ENCODE measurements at places on chromosomes 12 and 14.

GRCh38 chr12:110721570-110721969 lies 21.1 kb downstream of the PPP1CC start:
- no peak for DNase-seq

GRCh38 chr12:1740161-1740948 lies 49.5 kb downstream of the ADIPOR2 start:
- DNase-seq = no peak

- no peak for DNase-seq
These were observed 63.2 kb downstream of the AMN start for GRCh38 chr14:102985665-102986064.

DNA sequence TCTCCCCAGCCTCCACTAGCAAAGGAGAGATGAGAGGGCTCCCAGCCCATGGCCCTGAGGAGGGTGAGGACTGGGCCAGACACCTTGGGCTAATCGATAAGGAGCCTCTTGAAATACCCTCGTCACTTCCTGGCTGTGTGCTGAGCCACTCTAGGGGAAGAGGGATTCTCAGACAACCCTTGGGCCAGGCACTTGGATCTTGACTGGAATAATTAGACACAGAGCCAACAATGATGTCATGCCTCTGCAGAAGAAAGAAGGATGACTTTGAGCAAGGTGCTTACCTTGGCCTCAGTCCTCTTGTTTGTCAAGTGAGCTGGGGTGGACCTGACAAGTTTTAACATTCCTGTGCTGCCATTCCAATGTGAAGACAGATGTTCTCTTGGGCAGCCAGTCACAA lies 83.1 kb downstream of the LRRC74A start:
- DNase-seq = no peak

DNA sequence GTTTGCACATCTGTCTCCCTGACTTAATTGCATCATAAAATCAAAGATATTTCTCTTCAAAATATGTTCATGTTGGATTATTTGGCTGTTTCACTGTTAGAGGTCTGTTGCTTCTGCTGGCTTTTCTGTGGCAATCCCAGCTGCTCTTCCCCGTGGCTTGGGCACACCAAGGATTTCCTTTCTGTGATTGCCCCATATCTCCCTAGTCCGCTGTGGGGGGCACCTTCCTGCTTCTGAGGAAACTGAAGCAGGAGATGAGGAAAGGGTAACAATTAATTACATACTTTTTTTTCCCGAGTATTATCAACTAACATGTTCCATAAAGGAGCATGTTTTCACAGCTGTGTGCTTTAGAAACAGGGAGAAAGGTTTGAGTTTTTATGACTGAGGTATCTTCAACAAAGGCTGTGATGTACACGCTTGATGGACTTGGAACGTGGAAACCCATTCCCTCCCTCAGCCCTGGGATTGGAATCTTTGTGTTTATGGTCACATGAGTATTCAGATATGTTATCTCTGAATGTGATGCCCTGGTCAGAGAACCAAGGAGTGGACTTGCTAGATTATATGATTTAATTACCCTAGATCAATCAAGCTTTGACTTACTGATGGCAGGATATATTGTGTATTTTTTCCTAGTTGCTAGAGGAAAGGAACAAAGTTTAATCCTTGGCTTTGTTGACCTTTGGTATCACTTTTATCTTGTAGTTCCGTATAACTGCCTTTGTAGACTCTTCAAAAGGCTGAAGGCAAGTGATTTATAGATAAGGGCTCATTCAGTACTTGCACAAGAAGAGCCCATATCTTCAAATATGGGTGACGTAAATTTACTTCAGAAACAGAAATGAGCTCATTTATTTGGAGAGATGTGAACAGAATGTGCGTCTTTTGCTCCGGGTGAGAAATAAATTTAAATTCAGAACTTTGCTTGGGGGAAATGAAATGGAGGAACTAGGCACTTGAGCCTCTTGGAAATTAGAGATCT lies 46.7 kb downstream of the BORCS5 start:
- DNase-seq = no peak

GRCh38 chr12:105823810-105824209 lies 314.9 kb downstream of the NUAK1 start:
- no peak for DNase-seq

GRCh38 chr12:120225852-120226640 lies 25.1 kb upstream of the RPLP0 start:
- no peak for DNase-seq

GRCh38 chr12:3662521-3662921 lies 90.4 kb downstream of the CRACR2A start:
- no peak for DNase-seq

DNA sequence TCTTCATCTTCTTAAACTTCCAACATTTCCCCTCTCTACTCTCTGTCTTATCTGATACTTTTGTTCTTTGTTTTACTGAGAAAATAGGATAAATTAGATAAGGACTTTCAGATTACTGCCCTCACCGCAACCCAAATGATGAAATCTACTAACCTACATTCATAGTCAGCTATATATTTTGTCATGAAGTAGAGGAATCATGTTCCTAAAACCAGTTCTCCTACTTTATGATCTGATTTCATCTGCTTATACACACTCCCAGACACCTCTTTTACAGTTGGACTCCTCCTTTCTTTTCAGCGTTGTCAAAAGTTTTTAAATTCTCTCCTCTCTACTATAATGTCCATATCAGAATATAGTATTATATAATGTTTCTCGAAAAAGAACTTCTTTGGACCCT lies 29.7 kb downstream of the MGAT4C start:
- no peak for DNase-seq

DNA sequence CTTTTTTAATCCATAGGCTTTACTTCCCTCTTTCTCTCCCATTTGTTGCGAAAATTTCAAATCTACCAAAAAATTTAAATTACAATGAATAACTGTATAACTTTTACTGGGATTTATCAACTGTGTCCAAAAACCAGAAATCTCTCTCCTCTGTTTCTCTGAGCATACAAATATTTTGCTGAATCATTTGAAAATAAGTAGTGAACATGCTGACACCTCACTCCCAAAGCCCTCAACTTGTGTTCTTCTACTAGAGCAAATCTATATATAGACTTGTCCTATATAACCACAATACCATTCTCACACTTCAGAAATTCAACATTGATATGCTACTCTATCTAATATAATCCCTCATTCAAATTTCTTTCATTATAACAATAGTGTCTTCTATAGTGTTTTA lies 53.1 kb downstream of the SLCO1C1 start:
- DNase-seq = no peak

DNA sequence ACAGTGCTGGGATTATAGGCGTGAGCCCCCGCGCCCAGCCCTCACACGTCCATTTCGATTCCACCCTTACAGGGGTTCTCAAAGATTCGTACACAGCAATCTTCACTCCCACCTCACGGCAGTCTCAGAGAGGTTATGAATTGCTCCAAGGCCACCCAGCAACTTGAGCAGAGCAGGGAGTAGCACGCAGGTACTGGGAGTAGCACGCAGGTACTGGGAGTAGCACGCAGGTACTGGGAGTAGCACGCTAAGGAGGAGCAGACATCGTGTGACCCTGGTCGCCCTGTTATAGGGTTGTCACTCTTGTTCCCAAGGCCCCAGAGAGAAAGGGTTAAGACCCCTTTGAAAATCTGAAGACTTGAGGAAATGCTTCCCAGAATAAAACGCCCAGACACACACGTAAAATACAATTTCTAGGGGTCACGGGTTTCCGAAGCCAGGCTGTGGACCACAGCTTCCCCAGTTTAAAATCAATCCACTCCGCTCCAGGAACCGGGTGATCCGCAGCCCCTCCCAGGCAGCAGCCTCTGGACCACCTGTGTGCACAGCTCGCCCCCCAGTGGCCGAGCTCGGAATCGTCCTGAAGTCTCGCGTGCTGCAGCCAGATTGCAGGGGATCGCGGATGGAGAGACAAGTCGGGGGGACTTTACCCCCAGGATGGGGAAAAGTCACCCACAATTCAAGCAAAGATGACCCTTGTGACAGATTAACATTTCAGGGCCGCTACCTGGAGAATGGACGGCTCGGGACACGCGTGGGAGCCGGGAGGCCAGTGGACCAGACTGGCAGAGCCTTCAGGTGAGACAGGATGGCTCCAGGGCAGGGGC lies 92.0 kb downstream of the SCARB1 start:
- DNase-seq = peak; percentile 79

GRCh38 chr12:87152075-87152474 lies 877.1 kb downstream of the C12orf50 start:
- DNase-seq = no peak

DNA sequence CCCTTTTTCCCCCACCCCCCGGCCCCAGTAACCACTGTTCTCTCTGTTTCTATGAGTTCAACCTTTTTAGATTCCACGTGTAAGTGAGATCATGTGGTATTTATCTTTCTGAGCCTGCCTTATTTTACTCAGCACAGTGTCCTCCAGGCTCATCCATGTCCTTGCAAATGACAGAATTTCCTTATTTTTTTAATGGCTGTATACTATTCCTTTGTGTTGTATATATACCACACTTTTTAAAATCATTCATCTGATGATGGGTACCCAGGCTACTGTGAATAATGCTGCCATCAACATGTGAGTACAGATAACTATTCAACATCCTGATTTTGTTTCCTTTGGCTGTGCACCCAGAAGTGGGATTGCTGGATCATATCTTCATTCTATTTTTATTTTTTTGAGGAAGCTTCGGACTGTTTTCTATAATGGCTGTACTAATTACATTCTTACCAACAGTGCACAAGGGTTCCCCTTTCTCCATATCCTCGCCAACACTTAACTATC lies 54.7 kb downstream of the DDX51 start:
- DNase-seq = no peak

DNA sequence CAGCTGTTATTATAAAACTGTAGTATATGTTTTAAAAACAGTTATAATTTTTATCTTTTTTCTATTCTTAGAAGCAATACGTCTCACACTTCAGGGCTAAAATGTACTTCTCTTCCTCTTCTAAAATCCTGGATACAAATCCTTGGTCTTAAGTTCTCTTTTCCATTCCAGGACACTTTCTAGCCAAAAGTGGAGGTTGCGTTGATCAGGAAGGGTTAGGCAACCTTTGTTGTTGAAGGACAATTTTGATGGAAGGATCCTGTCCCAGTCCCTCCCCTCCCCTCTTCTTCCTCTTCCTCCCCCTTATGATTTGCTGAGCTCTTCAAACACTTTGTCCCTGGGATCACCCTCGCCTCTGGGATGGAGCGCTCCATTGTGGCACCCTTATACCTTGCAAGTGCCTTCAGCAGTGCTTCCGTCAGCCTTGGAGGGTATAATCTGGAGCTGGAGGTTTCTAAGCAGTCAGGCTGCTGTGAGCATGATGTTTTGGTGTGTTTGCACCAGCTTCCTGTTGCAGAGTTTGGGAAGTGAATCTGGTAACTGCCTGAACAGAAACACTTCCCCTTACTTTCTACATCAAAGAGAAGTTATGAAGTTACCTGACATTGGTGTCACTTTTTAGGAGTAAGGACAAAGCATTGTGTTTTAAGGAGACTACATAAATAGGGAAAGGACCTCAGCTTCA lies 87.4 kb upstream of the SLC38A2 start:
- DNase-seq = no peak

GRCh38 chr12:85866986-85867776 lies 6.9 kb upstream of the NTS start:
- no peak for DNase-seq

- DNase-seq = no peak
These were observed 266.3 kb upstream of the PPFIA2 start for GRCh38 chr12:82025462-82025861.

DNA sequence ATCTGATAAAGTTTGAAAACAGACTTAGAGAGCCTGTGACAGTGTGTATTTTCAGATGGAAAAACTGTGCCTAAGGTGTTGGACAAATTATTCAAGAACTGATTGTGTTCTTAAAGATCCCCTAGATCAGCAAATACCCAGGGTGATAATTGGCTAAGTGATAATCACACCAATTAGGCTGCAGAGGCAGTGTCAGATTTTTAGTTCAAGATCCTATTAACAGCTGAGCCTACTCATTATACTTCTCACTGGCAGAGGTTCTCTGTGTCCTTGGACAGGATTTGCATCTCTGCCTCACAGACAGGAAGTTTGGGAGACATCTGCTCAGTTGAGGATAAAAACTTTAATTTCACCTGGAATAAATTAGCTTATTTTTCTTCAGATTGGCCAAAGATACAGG lies 4.3 kb upstream of the FGD4 start:
- DNase-seq = no peak

GRCh38 chr12:78928200-78929074 lies 63.9 kb downstream of the SYT1 start:
- no peak for DNase-seq

DNA sequence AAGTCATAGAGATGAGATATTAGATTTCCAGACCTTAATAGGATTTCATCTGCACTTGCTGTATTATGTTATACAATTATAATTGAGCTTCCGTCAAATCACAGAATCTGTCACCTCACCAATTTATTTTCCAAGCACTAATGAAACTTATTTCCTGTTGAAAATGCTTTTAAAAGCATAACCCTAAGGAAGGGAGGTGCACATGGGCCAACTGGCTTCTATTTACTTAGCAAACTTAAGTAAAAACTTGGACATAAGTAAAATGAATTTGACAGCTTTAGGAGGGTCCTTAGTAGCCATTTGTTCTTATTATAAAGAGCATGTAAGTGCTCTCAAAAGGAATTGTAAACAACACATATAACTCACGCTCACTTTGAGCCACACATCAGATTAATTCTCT lies 462.2 kb upstream of the TMPO start:
- no peak for DNase-seq

DNA sequence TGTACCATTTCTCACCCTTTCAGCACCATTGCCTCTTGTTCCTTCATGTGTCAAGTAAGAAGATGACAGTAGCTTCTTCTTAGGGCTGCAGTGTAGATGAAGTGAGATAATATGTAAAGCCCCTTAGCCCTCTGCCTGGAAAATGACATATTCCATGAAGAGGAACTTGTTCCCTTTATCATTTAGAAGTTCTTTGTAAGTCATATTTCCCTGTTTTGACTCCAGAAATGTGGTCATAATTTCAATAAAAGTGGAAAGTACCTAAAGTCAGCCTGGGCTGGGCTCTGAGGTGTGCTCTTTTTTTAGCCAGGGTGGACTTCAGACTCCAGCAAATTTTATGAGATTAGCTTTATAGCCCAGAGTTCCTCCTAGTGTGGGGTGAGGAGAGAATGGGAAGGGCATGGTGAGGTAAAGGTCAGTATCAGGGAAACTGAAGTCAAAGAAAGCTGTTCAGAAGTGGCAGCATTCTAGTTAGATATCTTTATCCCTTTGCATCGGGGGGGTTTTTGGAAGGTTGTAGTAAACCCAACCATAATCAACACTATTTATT lies 92.5 kb downstream of the TMCC3 start:
- DNase-seq = no peak

GRCh38 chr14:58637040-58637390 lies 747 bp upstream of the DACT1 start:
- peak; percentile 4 for DNase-seq

DNA sequence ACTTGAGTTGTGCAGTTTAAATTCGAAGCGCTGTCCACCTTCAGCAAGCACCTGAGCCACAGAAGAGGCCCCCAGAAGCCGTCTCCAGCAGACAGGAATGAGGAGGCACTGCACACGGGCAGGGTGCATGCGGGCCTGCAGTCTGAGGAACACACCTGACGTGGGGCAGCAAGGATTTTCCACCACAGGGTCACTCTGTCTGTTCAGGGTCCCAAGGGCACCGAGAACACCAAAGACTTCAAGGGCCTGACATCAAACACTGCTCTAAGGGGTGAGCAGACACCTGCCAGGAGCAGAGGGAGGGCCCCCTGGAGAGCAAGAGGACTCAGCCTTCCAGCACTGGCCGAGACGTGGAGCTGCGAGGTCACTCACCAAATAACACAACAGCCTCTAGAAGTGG lies 99.7 kb upstream of the C14orf180 start:
- DNase-seq = no peak

Measured in activated CD4-positive, alpha-beta T cell treated with anti-CD3 and anti-CD28 coated beads, Interleukin-2, amount 50 U/mL, for 24 hours (primary cell).